ENCODE measurements at places on chromosomes 5 and 9. TPM values are rescaled to one million over a fixed set of nuclear protein-coding genes. Genes with fewer than 3 reads are reported as not detected.
A peak's percentile ranks its signal among the peaks of the same experiment; 100 is the strongest.

DNA sequence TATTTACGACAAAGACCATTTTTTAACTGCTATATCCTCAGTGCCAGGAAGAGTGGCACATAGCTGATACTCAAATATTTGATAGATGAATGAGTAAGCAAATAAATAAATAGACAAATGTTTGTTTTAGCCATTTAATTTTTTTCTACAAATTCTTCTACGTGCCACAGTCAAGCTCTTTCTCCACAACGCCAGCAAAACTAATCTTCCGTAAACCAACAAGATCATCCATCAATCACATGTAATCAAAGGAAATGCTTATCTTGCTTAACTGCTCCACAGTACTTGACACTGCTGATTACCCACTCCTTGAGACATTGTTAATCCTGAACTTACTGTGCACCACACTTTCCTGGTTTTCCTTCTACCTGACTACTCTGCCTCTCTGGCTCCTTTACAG is 136.7 kb downstream of the EDIL3 start:
- no peak for DNase-seq

TRIP13 gene
- polyA plus RNA-seq = 0.86 TPM

- DNase-seq = no peak
Measured at GRCh38 chr5:172074896-172075295, 68.5 kb upstream of the FBXW11 start.

DNA sequence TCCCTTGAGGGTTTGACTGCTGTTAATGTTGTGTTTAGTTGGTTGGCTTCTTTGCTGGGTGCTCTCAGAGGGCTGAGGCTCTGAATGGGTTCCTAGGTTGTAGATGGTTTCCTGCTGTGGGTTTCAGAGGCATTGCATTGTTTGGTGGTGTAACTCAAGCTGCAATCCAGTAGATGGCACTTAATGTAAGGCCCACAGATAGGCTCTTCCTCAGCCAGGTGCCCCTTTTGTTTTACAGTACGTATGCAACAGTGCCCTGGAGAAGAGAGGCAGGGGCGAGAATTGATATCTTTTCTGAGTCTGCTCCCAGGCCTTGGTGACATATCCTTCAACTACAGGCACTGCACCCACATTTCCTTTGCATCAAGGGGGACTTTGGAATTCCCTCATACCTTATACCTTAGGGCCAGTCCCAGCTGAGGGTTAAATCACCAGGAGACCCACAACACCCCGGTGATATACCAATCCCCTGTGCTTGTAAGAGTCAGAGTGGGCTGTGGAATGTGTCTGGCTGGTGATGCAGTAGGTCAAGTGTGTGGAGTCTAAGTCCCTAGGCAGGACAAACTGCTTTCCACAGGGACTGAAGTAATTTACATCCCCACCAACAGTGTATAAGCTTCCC is 7.0 kb upstream of the UGT3A2 start:
- DNase-seq = peak; percentile 18

DNA sequence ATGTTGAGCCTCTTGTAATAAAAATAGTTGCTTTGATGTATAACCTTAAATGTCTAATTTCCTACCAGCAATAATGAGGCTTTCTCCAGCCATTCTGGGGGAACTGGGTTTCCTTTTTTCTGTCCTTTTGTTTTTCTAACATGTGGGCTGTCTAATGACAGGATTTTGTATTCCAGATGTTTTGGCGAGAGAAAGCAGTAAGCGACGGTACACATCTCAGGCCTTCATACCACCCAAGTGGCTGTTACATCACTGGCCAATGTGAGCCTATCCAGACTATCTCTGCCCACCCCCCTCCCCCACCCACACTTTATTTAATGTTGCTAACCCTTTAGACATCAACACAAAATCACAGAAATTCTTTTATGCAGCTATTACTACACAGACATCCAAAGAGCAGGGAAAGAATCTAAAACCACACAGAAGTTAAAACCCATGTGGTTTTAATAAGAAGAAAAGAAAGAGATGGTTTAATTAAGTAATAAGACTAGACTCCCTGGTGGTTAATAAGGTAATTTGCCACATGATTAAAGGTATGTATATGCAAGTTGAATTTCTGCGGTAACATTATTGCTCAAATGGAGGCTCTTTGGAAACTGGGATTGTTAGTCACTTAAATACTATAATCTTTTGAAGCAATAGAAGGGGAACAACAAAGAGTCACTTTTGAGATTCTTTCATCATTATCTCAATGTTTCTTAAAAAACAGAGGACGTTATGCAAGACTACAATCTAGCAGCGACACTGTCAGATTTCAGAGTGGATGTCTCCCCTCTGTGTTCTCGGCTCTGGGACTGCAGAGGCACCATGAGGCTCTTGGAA is 365.1 kb downstream of the ENC1 start:
- DNase-seq = no peak

PCDHA9 gene
- not detected for polyA plus RNA-seq

DNA sequence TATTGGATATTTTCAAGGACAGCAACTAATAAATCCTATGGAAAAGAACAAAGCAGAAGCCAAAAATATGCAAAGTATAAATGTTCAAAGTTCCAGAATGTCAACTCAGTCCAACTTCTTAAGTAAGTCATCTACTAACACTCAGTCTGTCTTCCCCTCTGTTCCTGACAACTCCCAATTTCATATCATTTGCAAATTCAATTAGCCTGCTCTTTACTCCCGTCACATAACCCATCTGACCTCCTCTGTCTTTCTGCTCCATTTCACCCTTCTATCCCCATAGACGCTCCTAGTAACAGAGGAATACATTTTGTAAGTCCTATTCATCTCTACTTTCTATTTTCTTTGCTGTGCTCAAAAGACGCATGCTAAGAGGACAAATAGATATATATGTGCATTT is 659.8 kb upstream of the MEF2C start:
- DNase-seq = no peak

DNA sequence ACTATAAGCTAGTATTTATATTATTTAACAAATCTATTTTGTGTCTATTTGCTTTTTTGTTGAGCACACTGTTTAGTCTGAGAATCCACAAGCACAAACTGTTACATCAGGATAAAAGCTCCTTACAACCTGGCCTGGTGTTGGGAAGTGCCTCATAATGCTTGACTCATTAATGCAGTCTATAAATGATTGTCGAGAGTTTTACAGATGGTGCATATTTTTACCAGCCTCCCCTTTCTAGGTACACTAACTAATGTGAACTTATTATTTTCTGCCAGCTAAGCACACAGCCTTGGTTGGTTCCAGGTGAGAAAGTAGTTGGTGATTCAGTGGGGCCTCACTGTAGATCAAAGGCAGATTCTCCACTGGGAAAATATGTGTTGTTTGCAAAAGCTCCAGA is 151.0 kb upstream of the ADAMTS16 start:
- DNase-seq = no peak

DNA sequence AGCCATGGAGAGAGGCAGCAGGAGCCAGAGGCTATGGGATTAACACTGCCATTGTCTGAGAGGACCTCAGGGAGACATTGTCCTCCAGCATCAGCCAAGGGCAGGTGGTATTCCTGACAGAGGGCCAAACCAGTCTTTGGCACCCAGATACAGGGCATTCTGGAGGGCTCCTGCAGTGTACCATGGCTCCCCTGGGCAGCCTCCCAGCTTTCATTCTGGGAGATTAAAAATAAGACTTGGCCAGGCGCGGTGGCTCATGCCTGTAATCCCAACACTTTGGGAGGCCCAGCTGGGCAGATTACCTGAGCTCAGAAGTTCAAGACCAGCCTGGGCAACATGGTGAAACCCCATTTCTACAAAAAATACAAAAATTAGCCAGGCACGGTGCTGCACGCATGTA is 4.2 kb downstream of the MTAP start:
- DNase-seq = no peak

- DNase-seq = peak; percentile 45
Measured at GRCh38 chr5:67215519-67216471, 19.2 kb upstream of the CD180 start.

INSL6 gene
- polyA plus RNA-seq = not detected
